ENCODE measurements at places on chromosomes 4 and X. TPM values are rescaled to one million over a fixed set of nuclear protein-coding genes. Genes with fewer than 3 reads are reported as not detected.

The FOXR2 gene
- total RNA-seq = not detected

DNA sequence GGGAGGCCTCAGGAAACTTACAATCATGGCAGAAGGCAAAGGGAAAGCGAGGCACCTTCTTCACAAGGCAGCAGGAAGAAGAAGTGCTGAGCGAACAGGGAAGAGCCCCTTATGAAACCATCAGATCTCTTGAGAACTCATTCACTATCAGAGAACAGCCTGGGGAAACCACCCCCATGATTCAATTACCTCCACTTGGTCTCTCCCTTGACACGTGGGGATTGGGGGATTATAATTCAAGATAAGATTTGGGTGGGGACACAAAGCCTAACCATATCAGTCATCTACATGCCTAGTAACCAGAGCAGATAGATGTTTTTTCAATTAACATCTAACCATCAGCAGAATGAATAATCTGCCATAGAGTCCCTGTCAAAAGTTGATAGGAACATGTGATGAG, 30.4 kb downstream of the FAM13A start:
- DNase-seq = no peak

The PWWP3B gene
- 5.9 TPM for total RNA-seq

The RBMX2 gene
- total RNA-seq = 15.8 TPM

The ATP11C gene
- 6.5 TPM for total RNA-seq

DNA sequence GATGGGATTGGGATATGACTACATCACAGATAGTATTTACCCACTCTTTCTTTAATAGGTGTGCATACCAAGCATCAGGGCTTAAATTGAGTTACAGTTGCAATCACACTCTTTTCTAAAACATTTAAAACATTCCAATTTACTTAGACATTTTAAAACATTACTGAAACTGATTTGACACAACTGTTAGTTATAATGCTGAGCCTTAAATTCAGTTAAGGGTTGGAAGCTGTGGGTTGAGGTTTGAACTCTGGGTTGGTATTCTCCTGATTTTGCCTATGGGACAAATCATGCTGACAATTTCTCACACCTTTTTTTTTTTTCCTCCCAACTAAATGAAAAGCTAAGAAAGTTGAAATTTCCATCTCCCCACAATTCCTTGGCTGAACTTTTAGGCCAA, 16.3 kb downstream of the SLIT2 start:
- DNase-seq = no peak

GRCh38 chr4:137739391-137739790, 207.1 kb upstream of the PCDH18 start:
- no peak for DNase-seq

DNA sequence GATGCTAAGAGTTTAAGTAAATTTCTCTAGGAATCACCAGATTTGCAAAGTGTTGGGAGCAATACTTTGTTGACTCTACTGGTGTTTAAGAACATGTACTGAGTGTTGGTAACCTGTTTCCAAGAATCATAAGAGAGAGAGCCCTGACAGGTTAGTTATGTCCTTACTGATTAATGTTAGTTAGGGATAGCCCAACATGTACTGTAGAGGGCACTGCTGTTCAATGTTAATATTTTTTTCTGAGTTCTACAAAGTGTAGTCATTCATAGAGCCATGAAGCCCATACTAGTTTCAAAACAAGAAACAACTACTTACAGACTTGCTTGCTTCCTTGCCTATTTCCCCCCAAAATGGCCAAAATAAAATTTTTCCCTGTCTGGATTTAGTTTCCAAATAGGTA, 11.9 kb downstream of the TMPRSS11D start:
- no peak for DNase-seq

DNA sequence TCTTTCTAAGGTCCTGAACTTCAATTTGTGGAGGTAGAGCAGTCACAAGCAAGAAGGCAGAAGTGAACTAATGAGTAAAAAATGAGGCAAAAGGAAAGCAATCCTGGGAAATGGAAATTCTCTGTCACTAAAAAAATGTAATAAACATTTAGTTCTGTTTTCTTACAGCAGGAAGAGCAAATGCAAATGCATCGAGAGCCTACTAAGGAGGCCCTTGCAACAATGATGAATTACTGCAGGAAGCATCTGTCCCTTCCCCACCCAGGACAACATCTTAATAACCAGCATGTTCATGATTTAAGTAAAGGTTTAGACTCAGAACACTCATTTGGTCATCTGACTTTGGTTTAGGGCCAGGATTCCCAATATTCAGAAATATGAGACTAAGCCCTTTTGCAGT, 341.4 kb upstream of the NOCT start:
- DNase-seq = no peak

DNA sequence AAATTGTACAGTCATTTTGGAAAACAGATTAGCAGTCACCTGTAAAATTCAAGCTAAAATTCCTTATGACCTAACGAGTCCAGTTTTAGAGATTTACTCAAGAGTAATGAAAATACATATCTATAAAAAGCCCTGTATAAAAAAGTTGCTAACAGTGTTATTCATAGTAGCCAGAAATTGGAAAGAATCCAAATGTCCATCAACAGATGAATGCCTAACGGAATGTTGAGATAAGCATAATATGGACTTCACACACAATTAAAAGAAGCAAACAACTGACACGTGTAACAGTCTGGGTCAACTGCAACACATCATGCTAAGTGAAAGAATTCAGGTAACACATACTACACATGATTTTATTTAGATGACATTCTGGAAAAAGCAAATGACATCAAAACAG, 584.8 kb upstream of the AGA start:
- DNase-seq = no peak

DNA sequence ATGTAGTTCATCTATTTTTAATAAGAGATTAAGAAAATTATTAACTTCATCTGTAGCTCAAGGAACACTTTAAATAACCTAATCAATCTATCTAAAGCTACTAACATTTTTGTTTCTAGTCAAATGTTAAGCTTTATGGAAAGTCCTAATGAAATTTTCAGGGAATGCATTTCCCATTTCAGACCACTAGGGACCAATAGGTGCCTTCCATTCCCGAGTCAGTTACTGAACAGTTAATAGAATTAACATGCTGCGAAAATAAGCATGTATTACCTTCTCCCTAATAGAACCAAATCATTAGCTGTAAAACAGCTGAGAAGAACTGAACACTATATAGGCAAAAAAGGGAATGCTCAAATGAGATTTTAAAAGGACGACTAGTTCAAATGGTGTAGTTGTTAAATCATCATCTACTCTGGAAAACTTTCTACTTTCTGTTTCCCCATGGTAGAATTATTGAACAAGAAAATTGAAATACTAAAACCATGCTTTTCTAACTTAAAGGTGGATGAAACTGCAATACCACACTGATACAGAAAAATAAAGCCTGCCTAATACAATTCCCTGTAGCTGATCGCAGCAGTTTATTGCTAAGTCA, 22.5 kb downstream of the STX18 start:
- no peak for DNase-seq

- no peak for DNase-seq
These were observed 19.3 kb upstream of the RPL34 start for GRCh38 chr4:108601106-108601505.

DNA sequence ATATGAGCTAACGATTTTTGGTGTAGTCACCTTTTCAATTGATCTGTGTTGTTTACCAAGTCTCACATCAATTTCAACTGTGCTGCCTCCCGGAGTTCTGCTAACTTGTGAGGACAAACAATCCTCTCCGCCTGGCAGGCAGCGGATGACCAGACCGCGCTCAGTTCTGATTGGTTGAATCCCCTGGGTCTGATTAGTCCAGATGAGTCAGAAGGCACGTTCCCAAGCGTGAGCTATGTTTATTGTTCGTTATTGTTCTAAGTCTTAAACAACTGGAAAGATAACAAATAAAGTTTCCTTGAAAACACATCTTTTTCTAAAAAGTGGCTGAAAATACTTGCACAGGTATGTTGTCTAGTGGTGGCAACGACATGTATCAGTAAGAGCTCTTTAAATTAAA, 37.9 kb upstream of the TRPC3 start:
- DNase-seq = no peak

- no peak for DNase-seq
These were observed 1.0 kb upstream of the GRPEL1 start for GRCh38 chr4:7068883-7069282.

DNA sequence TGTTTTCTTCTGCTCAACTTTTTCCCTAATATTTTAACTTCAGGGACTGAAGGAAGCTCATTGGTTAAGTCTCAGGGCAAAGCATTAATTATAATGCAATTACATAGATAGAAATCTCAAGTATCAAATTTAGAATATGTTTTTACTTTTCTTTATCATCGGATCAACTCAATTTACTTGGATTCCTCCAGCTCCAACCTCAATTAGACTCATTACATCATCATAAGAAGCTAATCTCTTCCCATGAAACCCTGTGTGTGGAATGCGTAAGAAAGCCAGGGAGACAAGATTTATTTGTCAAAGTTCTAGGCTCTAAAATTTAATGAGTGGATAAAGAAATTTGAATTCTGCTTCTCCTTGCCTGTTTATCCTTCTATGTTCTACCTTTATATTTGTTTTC, 918.4 kb downstream of the ADGRL3 start:
- DNase-seq = no peak

- no peak for DNase-seq
These were observed 13.8 kb downstream of the FRYL start for GRCh38 chr4:48766131-48766792.

The GPR119 gene
- not detected for total RNA-seq

The PAGE2B gene
- total RNA-seq = not detected

The CFAP47 gene
- not detected for total RNA-seq

The MAGEA11 gene
- not detected for total RNA-seq

GRCh38 chr4:184395971-184396391, 78.4 kb downstream of the IRF2 start:
- DNase-seq = no peak

GRCh38 chr4:67918428-67918827, 34.6 kb upstream of the TMPRSS11D start:
- DNase-seq = no peak

- DNase-seq = no peak
These were observed 332.6 kb downstream of the ARHGAP10 start for GRCh38 chr4:148064451-148064850.

DNA sequence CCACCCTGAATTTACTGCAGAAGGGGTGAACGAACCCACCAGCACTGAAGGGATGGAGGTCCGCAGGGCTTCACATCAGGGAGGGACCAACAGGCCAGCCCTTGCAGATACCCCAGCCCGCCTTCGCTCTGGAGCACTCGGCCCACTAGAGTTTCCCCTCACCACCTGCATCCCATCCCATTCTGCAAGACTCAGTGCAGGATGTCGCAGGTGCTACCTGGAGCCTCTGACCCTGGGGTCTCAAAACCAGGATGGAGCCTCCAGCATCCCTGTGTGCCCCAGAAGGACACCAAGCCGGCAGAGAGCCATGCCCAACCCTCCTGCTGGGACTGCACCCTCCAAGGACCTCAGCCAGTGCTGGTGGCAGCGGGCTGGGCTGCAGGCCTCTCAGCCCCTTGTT, 57.6 kb upstream of the ADRA2C start:
- no peak for DNase-seq

Measured in right atrium auricular region (tissue), 2 donors.